ENCODE measurements at places on chromosomes 13 and 19.

DNA sequence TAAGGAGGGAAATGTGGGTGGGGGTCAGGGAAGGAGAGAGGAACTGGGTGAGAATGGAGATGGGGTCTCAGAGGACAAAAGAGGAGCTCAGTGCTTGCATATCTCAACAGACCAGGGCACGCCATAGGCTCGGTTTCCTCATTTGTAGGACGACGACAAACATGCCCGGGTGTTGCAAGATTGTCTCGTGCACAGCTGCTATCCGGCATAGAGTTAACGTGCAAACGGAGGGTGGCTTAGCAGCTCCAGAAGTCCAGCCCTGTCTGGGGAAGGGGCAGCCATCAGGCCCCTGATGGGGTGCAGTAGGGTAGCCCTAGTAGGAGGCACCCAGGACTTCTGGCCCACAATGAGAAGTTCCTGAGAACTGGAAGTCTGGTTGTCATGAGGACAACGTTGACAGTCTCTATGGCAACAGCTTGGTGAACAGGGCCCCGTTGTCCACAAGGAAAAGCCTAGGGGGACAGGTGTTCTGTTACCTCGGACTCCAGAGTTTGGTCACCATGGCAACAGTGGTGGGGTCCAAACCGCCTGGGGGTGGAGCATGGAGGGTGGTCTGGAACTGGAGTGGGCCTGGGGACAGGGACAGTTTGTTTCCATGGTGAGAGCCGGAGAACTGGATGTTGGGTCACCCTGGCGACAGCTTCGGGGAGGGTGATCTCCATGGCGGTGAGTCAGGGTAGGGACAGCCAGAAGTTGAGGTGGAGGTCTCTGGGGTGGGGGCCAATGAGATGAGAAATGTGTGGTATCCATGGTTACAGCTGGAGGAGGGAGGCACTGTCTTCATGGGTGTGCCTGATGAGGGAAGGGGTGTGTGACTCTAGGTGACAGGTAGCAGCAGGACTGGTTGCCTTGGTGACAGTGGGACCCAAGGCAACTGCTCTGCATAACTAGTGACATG, 16.8 kb downstream of the TM6SF2 start:
- no peak for DNase-seq

DNA sequence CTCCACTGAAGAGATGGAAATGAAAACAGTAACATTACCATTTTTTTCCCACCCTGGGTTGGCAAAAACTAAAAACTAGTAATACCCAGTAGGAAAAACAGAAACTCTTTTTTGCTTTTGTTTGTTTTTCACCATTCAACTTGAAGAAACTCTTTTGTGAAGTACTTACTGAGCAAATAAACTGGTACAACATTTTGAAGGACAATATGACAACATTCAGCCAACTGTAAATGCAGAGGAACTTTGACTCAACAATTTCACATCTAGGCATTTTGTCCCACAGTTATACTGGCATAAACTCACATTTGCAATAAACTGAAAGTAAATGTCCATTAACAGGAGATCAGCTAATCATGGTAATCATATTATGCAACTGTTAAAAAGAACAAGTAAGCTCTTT, 152.5 kb downstream of the RNF17 start:
- no peak for DNase-seq

GRCh38 chr19:40578442-40578908, 1.8 kb downstream of the SHKBP1 start:
- no peak for DNase-seq

DNA sequence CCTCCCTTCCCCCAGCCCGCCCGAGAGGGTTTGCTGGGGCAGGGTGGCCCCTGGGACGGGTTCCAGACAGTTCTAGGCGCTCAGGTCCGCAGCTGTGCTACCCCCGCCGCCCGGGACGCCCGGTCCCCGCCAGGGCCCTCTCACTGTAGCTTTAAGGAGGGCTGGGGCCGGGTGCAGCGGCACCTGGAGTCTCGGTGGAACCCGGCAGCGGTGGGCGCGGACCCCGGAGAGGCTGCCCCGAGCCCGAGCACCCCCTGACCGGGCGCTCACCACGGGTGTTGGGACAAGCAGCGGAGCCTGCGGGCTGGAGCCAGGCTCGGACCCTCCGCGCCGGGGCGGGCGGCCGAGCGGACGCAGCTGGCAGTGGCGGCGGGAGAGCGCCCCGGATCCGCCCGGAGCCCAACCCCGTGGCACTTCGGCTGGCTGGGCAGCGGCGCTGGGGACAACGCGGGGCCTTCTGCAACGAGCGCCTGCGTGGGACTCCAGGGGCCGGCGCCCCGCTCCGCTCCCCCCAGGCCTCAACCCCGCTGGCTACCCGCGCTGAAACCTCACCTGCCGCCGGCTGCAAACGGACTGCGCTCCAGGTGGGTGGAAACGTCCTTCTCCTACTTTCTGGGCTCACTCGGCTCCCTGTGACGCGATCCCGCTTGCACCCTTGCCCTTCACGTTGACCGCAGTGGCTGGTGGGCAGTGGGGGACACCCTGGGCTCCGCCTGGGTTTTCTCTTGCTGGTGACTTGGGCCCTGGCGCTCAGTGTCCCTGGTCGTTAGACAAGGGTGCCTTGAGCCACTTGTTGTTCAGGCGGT, 81.1 kb downstream of the ZNF429 start:
- DNase-seq: no peak

DNA sequence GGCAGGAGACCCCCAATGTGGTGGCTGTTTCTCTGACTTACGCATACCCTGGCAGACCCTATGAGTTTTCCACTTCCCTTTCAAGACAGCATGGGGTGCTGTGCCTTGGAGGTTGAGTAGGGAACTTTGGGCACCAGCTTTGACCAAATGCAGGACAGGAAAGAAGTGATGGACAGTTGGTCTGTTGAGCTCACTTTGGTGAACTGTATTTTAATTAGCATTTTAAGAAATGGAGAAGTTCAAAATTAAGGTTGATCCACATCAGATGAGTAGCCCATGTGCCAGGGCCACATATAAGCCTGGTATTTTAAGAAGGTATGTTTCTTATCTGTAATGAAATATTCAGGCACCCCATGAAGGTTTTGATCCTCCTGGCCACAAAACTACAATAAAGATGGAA, 46.1 kb upstream of the RAP2A start:
- no peak for DNase-seq

GRCh38 chr19:54955376-54955775, 8.0 kb upstream of the NLRP7 start:
- no peak for DNase-seq

DNA sequence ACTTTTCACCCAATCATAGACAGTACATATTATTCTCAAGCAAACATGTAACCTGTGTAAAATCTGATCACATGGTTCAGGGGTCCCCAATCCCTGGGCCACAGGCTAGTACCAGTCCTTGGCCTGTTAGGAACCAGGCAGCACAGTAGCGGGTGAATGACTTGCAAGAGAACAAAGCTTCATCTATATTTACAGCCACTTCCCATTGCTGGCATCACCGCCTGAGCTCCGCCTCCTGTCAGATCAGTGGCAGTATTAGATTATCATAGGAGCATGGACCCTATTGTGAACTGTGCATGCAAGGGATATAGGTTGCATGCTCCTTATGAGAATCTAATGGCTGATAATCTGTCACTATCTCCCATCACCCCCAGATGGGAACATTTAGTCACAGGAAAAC, 133.1 kb downstream of the MAB21L1 start:
- DNase-seq: no peak

- no peak for DNase-seq
These were observed 3.1 kb upstream of the NKPD1 start for GRCh38 chr19:45163751-45164460.

DNA sequence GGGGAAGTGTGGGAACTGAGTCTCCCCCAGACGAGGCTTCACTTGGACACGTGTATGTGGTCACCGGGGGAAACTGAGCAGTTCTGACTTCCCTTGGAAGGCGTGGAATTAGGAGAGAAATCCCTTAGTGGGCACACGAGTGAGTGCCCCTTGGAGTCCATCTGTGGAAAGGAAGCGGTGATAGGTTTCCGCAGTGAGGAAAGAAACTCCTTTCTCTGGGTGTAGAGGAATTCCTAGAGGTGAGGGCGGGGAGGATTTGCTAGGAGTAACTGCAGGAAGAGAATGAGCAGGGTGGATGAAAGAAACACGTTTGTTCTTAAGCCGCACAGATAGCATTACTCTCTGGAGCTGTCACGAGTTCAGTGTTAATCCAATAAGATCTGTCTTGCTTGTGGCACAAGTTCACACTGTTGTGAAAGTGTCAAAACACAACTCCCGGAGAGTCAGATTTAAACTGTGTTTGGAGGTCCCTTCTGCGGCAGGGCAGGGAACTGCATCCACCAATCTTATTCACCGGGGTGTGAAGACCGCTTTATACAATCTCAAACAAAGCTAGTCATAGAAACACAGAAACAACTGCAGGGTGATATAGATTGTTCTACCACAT, 1.2 kb downstream of the KL start:
- DNase-seq: no peak

DNA sequence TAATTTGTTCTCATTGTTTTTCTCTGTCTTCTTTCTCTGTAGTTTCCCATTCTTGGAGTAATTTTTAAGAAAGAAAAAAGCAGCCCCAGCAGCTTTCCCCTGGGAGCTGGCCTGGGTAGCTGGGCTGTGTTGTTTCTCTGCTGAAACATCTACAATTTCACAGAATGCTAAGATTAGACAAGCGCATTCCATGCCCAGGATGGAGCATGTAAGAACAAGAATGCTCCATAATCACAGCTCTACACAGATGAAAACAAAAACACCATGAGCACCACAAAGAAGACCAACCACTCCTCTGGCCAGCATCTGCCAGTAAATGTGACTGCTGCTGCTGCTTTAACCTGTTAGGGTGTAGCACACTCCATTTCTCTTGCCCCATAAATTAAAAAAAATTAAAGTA, 239.2 kb upstream of the SLITRK1 start:
- DNase-seq: no peak

- no peak for DNase-seq
These were observed 50.4 kb upstream of the CYSLTR2 start for GRCh38 chr13:48603375-48603774.
